ENCODE measurements at places on chromosomes 5 and 9.

GRCh38 chr9:98850851-98851729 lies 43.6 kb downstream of the GALNT12 start:
- no peak for DNase-seq

DNA sequence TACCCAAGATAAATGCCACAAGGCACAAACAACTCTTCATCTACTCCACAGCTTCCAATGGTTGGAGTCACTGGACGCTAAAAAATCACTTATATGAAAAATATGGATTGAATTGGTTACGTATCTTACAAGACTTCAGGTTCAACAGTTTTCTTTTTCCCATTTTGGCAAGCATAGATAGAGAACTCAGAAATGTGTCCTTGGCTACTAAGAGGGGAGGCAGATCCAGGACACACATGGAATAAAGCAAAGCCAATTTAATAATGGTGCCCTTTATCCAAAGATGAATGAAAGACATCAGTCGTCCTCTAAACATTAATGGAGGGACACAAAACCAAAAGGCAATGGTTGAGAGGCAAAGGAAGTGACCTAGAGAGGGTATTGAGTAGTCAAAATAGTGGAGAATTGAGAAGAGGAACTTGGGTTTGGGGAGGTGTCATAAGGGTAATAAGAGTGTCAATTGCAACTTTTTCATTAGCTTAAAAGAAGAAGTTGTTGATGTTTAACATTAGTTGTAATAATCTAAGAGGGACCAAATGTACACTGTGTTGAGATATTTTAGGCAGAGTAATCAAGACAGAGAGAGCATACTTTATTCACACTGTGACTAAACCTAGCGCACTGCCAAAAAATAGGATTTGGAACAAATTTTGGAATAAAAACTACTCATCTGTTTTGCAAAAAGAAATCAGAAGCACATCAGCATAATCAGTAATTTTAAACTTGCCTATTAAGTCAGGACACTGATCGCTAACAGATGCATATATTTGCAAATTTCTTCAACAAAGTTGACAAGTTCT lies 308.2 kb downstream of the ARL15 start:
- DNase-seq: no peak

- DNase-seq: no peak
Observed at GRCh38 chr9:97845763-97846162, 7.3 kb upstream of the FOXE1 start.

DNA sequence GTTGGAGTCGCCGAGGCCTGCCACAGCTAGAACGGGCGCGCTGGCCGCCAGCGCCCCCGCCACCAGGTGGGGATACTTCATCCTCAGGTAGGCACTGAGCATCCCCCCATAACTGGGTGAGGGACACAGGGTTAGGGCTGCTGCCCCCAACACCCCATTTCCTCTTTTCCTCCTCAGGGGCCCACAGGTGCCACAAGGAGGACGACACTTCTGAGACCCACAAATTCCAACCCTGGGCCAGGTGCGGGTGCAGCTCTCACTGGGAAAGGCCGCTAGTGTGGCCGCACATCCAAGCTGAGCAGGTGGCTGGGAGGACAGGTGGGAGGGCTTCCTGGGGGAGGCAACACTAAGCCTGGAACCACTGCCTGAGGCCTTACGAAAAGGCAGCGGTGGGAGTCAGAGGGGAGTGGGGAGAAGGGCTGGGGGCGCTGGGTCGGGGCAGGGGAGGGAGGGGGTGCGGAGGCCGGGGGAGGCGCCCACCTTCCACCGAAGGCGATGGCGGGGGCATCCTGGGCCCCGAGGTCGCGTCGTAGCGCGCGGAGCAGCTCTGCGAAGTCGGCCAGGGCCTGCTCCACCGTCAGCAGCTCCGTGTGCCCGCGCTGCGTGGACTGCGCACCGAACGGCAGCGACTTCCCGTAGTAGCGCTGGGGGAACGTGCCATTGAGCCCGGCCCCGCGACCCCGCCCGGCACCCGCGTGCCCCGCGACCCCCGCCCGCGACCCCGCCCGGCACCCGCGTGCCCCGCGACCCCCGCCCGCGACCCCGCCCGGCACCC lies 961 bp downstream of the DPP7 start:
- DNase-seq: no peak

DNA sequence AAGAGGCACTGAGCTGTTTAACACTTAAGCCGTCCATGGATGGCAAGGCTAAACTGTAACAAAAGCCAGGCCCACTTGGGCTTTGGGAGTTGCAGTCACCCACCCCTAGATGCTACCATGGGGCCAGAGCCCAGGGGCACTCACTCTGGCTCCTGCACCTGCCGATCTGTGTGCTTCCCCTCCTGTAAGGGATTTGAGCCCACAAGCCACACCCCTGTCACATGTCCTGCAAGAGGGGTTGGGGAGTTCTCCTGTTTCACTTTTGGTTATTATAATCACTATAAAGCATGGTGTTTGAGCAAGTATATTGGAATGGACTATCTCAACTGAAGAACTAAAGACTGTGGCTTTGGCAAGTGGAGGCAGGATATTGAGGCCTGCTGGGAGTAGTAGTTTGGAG lies 14.0 kb upstream of the GPR151 start:
- no peak for DNase-seq

- no peak for DNase-seq
Observed at GRCh38 chr5:136242136-136242535, 49.2 kb upstream of the SMIM32 start.

GRCh38 chr5:63101870-63102269 lies 523.3 kb downstream of the LRRC70 start:
- DNase-seq: no peak

DNA sequence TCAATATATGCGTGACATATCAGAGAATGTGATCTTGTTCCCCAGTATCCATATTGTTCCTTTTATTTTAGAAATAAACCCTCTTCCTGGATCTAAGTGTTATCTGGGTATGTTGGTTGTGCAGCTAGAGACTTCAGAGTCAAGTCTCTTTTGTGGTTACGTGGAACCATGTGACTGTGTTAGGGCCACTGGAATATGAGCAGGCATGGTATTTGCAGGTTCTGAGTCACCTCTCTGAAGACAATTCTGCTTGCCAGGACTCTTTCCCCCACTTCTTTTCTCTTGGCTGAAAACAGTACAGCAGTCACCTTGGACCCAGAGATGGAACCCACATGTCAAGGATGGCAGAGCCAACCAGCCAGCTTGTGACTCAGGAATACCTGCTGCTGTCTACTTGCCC lies 59.7 kb downstream of the ATP10B start:
- DNase-seq: no peak

GRCh38 chr9:131744171-131744719 lies 4.4 kb upstream of the RAPGEF1 start:
- DNase-seq: no peak

DNA sequence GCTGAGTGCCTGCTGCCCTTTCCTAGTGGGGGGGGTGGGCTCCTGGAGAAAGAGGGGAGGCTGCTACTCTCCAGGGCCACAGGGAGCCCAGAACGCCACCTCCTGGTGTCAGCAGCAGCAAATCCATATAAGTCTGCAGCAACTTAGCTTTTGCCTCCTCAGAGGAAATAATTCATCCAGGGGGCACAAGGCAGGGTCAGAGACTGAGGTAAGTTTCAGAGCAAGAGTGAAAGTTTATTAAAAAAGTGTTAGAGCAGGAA lies 4.0 kb upstream of the CLPTM1L start:
- no peak for DNase-seq

DNA sequence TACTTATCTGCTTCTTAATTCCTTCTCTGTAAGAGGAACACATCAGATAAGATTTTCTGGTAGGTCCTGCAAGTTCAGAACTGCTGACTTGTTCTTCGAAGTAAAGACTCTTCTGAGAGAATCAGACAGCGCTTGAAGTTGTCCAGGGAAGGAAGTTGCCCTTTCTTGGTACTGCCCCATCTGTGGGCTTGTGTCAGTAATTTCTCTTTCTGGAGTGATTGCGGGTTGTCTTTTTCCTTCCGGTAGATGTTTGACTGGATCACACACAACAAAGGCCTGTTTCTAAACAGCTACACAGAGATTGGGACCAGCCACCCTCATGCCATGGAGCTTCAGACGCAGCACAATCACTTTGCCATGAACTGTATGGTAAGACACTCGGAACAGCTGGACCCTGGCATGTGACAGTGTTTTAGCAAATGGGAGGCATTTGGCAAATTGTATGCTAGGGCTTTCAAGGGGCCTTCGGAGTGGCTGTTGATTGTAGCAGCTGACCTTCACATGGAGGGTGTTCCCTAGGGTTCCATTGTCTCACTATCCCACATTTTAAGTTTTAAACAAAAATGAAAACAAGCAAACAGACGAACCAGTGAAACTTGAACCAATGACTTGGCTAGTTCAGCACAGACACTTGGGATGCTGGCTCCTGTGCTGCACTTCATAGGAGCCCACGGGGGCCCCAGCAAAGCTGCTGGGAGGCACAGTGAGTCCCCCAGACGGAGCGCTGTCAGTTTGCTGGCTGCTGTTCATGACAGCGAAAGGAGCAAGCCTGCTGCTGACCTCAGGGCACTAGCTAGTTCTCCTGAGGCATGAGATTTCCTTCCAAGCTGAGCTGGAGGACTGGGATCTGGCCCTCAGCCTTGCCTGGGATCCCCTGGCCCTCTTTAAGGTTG lies 149.9 kb downstream of the TRIO start:
- DNase-seq: no peak

- no peak for DNase-seq
Observed at GRCh38 chr9:16571127-16571802, 299.2 kb downstream of the BNC2 start.

GRCh38 chr5:154461531-154461930 lies 15.7 kb downstream of the SAP30L start:
- DNase-seq: no peak

DNA sequence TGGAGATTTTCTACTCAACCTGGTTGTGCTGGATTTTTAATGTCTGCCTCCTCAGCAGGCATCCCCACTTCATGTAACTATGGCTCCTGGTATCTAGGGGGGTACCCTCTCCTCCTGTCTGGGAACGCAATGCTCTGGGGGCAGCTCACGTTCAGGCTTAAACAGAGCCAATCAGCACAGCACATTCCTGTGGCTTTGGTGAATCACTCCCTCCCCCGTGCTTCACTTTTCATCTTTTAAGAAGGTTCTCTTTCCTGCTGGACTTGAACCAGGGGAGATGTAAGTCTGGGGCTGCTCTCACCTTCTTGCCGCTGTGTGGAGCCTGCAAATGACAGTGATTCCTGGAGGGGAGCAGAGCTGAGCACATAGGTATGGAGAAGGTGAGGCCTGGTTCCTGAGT lies 101.2 kb downstream of the MSX2 start:
- no peak for DNase-seq

- DNase-seq: no peak
Observed at GRCh38 chr5:142982821-142983200, 212.6 kb downstream of the ARHGAP26 start.

Measured in RWPE2 (cell line).